Aortic smooth muscle cell (primary cell): ENCODE measurements at places on chromosomes 13 and 19. TPM values are rescaled to one million over a fixed set of nuclear protein-coding genes. Genes with fewer than 3 reads are reported as not detected.

The NTN5 gene
- total RNA-seq = under 0.01 and 0.06 TPM in 2 replicates

The TMEM255B gene
- total RNA-seq = 0.26 and 0.44 TPM in 2 replicates

The UBE2L5 gene
- total RNA-seq = not detected in 2 replicates

The NECTIN2 gene
- 51.3 and 58.1 TPM in 2 replicates for total RNA-seq

The ZNF529 gene
- 7.0 and 8.2 TPM in 2 replicates for total RNA-seq

The ACP7 gene
- 0.12 TPM in 1 of 2 replicates, not detected in the other for total RNA-seq

The MADCAM1 gene
- total RNA-seq = 0.06 TPM in 1 of 2 replicates, not detected in the other

The SLAIN1 gene
- total RNA-seq = 2.7 and 13.2 TPM in 2 replicates

The CYP2A7 gene
- total RNA-seq = not detected in 2 replicates

The LRRC8E gene
- total RNA-seq = 5.5 and 6.9 TPM in 2 replicates

The ZNF724 gene
- 2.9 and 7.3 TPM in 2 replicates for total RNA-seq

The VSTM1 gene
- not detected in 2 replicates for total RNA-seq

The PLIN4 gene
- under 0.01 and 0.06 TPM in 2 replicates for total RNA-seq

The C3 gene
- total RNA-seq = 0.50 and 1.1 TPM in 2 replicates

The ZNF28 gene
- total RNA-seq = 12.2 and 16.2 TPM in 2 replicates

The FGF21 gene
- not detected in 2 replicates for total RNA-seq

The SLC46A3 gene
- 5.7 and 6.1 TPM in 2 replicates for total RNA-seq

The LILRA1 gene
- not detected in 2 replicates for total RNA-seq

The CERS1 gene
- total RNA-seq = 0.40 and 0.93 TPM in 2 replicates

The ERICH6B gene
- total RNA-seq = not detected in 2 replicates

The CFD gene
- total RNA-seq = 0.19 and 0.79 TPM in 2 replicates

The GRIN3B gene
- total RNA-seq = 0.06 TPM in 1 of 2 replicates, not detected in the other

The TMEM145 gene
- total RNA-seq = not detected in 2 replicates

The OR7A5 gene
- total RNA-seq = not detected in 2 replicates

The ZNF554 gene
- 3.0 and 3.3 TPM in 2 replicates for total RNA-seq

The CCDC70 gene
- total RNA-seq = not detected in 2 replicates

The CAPNS1 gene
- total RNA-seq = 545 and 630 TPM in 2 replicates

The ZIC2 gene
- total RNA-seq = not detected in 2 replicates

The GJB6 gene
- not detected in 2 replicates for total RNA-seq

The NCAN gene
- under 0.01 TPM in 1 of 2 replicates, not detected in the other for total RNA-seq

The AMER2 gene
- total RNA-seq = not detected in 2 replicates

The LIPE gene
- 1.9 and 2.6 TPM in 2 replicates for total RNA-seq

The CFAP97D2 gene
- not detected in 2 replicates for total RNA-seq

The INSL3 gene
- total RNA-seq = not detected in 2 replicates

The RSPH6A gene
- 0.12 and 0.13 TPM in 2 replicates for total RNA-seq

The ANGPTL4 gene
- 1.2 and 1.7 TPM in 2 replicates for total RNA-seq

The C5AR2 gene
- total RNA-seq = 0.53 and 1.1 TPM in 2 replicates

The RFPL4AL1 gene
- not detected in 2 replicates for total RNA-seq

The PLIN5 gene
- total RNA-seq = not detected in 2 replicates

The JOSD2 gene
- total RNA-seq = 35.8 and 38.0 TPM in 2 replicates

The ZSCAN22 gene
- 1.8 and 2.2 TPM in 2 replicates for total RNA-seq
